ENCODE measurements at places on chromosomes 7 and 10.
A peak's percentile ranks its signal among the peaks of the same experiment; 100 is the strongest.

GRCh38 chr7:150307129-150307528 lies 16.0 kb upstream of the LRRC61 start:
- DNase-seq = no peak

- no peak for DNase-seq
Measured at GRCh38 chr7:44970523-44971051, 8.2 kb downstream of the MYO1G start.

GRCh38 chr10:96288151-96288621 lies 16.0 kb upstream of the DNTT start:
- no peak for DNase-seq

DNA sequence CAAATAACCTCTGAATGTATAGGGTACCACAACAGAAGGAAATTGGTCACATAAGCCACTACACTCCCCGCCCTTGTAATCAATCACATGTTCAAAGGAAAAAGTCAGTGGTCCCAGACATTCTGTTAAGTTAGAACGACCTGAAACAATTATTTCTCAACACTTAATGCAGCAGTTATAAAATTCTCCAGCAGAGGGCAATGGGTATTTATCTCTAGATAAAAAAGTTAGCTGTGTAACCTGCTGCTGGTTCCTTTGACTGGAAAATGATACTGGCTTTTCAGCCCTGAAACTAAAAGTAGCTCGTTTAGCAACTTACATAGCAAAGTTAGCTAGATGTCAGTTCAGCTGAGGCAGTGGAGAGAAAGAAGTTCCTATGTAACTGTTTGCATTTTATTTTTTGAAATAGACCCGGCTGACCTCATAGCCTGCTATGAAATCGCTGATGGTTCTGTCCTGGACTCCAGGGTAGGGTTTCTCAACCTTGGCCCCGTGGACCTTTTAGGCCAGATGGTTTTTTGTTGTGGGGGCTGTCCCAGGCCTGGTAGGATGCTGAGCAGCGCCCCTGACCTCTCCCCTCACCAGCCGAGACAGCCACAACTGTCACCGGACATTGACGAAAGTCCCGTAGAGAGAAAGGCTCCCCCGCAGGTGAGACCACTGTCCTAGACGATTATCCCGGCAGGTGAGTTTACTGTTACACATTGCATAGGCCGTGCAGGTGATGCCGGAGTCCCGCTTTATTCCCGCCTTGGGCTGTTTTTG lies 40.2 kb upstream of the PROSER2 start:
- DNase-seq = peak; percentile 32

GRCh38 chr10:681670-682318 lies 7.7 kb downstream of the DIP2C start:
- DNase-seq = peak; percentile 51

- no peak for DNase-seq
Measured at GRCh38 chr10:61529208-61529607, 76.0 kb upstream of the TMEM26 start.

DNA sequence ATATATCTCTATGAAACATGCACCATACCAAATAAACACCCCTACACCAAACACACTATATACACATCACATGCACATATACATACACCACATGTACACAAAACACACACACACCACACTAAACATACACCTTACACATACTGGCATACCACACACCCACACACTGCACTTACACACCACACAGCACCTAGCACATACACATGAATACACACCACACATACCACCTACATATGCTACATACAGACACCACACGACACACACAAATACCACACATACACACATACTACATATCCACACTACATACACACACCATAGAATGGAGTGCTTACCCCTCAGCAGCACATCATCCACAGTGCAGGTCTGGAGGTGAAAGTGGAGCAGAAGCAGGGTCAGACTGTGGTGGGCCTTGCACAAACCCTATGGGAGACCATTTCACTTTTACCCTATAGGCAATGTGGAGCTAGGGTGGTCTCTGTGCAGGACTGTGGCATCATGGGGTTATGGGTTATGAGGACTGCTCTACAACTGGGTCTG lies 64.6 kb downstream of the WDFY4 start:
- DNase-seq = no peak

GRCh38 chr7:17787257-17787656 lies 153.0 kb downstream of the SNX13 start:
- no peak for DNase-seq

DNA sequence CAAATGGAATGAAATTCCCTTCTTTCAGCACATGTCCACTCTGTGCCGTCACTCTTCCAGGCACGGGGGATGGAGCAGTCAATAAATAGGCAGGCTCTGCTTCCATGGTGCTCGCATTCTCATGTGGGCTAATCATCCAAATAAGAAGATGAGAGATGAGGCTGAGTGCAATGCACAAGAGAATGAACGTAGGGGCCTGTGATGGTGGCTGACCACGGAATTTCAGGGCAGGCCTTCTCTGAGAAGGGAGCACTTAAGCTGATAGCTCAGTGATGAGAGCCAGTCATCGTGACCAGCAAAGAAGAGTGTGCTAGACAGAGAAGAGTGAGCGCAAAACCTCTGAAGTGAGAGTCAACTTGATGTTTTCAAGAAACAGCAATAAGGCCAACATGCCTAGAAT lies 47.9 kb downstream of the TAF3 start:
- no peak for DNase-seq

GRCh38 chr10:86310702-86311101 lies 55.9 kb downstream of the GRID1 start:
- no peak for DNase-seq

DNA sequence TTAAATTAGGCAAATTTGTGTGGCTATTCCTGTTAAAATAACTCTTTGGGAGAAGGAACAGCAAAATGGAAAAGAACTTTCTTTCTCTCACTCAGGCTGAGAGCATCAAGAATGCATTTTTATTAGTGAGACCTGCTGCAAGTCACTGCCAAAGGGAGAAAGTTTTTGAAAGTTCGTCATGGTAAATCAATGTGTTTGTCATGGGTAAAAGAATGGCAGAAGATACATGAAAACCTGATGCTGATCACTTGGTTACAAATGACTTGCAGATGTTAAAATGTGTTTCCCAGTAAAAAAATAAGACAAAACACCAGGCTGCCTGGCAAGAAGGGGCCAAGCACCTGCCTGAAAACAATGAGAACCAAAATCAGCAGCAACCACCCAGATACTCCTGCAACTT lies 484.7 kb upstream of the NRP1 start:
- no peak for DNase-seq

- no peak for DNase-seq
Measured at GRCh38 chr7:86760236-86760635, 116.5 kb downstream of the GRM3 start.

DNA sequence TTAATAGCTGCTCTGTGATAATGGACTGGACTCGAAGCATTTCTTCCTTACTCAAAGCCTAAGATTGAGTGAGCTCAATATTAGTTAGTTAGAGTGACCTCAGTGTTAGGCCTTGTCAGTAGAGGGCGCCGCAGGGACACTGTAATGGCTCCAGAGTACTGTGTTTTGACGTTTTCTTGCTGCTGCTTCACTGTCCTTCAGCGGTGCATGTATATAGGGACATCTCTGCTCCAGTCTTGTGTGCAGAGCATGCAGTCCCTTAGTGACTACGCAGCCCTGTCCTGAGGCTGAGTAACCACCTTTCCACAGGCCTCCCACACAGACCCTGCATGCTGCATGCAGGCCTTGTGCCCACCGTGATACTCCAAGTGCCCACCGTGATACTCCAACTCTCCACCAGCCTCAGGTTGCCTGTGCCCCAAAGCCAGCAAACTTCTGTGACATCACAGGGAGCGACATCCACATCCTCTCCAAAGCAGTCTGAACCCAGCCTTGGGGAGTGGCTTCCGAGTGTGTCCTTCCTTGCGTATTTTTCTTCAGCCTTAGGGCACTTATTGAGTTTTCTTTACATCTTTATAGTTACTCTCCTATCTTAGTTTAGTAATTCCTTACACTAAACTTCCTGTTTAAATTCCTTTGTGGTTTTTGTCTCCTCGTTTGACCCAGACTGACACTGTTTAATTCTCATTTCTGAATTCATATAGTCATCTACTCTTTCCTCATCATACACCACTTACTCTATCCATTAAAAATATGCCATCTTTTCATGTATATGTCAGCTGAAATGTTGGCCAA lies 118.2 kb downstream of the JAZF1 start:
- DNase-seq = no peak

DNA sequence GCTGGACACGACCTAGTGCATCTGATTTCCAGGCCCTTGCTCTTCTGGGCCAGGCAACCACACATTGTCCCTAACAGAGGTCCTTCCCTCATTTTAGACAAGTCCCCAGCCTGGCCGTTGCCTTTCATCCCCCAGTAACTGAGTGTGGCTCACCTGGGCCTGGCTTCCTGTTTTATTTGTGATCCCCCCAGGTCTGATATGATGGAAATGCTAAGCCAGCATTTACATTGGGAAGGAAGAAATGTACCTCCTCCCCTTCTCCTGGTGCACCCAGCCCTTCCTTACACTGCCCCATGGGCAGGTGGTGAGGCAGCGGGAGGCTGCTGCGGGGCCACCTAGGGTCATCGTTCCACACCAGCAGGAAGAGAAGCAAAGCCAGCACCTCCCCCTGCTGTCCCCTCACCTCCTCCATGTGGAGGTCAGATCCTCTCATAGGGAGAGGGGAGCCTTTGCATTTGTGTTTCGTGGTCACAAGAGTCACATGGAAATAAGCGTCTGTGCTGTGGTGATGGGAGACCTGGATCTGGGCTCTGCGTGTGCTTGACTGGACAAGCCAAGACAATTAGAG lies 108.8 kb downstream of the GLRX3 start:
- DNase-seq = no peak

DNA sequence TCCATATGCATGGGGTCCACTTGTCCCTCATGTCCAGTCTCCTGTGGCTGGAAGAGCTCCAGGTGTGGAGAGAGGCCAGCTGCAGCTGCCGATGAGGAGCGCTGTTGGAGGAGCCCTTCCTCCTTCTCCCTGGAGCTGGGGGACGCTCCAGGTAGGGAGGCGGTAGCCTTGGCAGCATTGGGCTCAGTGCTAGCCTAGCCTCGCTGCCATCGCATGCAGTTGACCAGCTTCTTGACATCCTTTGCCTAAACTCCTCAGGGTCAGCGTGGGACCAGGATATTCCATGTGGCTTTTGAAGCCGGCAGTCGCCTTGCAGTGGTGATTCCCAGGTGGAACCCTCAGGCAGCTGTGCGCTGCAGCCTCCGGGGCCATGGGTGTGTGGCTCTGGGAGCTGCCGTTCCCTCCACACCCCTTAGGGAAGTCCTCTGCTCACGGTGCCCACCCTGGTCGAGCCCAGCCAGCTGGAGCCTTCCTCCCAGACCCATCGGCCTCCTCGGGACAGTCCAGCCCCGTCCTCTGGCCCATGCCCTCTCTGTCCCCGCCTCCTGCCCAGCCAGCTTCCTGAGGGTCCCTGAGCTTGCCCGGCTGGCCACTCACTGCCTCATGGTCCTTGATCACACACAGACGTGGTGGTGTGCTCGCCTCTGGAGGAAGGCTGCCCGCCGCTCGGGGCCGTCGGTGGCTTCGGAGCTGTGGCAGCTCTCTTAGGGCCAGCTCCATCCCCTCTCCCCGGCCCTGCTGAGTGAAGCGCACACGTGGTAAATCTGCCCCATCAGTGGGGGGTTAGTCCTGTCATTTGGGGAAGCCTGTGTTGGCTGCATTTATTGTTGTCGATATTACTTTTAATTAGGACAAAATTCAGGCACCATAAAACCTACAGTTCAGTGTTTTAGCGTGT lies 21.2 kb downstream of the INPP5A start:
- no peak for DNase-seq

DNA sequence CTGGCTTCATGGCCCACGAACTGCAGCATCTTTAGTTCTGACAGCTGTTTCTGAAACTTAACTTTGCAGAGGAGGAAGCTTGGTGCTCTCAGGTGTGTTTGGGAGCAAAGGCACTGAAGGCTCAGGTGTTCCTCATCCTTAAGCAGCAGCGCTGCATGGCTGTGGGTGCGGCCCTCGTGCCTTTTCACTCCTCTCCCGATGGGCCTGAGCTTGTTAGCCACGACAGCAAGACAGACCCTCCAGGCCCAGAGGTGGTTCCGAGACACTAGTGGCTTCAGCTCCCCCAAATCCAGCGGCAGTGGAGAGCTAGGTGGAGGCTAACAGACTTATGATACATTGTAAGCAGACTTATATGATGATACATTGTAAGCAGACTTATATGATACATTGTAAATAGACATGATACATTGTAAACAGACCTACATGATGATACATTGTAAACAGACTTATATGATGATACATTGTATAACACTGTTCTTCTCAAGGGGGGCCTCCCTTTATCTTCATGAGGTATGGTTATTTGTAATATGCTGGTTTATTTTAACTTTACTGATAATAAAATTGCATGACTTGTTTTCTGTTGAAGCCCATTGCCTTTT lies 14.1 kb downstream of the PFKP start:
- no peak for DNase-seq

- no peak for DNase-seq
Measured at GRCh38 chr7:22675917-22676343, 51.1 kb upstream of the IL6 start.

GRCh38 chr10:84118395-84119006 lies 20.8 kb upstream of the GHITM start:
- DNase-seq = no peak

GRCh38 chr7:116249969-116250553 lies 39.7 kb downstream of the TES start:
- DNase-seq = no peak

GRCh38 chr7:81399471-81399870 lies 370.4 kb downstream of the HGF start:
- DNase-seq = no peak

GRCh38 chr7:26185131-26185843 lies 15.3 kb downstream of the HNRNPA2B1 start:
- no peak for DNase-seq

DNA sequence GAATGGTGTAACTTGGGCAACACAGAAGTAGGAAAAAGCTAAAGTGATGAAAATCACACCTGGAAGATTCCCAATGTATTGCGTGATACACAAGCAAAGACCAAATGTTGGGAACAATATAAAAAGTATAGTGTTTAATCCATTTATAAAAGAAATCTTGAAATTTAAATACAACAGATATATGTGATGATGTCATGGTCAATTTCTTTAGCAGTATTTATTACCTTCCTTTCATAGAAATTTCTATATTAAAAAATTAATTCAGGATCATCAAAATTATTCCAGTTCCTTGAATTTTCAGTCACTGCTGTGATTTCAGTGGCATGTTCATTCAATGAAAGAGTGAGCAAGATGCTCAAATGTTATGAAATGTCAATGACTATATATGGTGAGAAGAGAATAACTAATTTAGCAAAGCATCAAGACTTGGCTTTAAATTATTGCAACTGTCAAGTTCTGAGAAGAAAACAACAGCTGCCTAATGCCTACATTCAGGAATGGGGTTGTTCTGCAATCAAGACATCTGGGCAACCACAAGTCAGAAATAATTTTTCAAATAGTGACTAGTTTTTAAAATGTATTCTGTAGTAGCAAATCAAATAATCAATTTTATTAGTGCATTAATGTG lies 308.8 kb downstream of the SEMA3D start:
- no peak for DNase-seq

DNA sequence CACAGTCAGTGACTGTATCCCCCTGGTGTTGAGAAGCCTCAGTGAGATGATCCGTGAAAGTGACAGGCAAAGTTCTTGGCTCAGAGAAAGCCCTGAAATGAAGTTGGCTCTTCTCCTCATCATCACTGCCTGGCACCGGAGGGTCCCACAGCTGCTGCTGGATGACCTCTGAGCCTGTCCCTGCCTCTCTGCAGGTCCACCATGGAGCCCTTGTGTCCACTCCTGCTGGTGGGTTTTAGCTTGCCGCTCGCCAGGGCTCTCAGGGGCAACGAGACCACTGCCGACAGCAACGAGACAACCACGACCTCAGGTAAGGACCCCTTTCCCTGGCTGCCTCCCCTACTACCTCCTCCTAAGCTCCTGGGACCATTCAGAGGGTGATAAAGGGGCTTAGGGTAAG lies 85.5 kb downstream of the MKI67 start:
- no peak for DNase-seq
